ENCODE measurements at places on chromosomes 2 and 18.

- DNase-seq = no peak
These were observed 16.6 kb downstream of the CYTIP start for GRCh38 chr2:157427003-157427921.

- no peak for DNase-seq
These were observed 43.5 kb upstream of the ITSN2 start for GRCh38 chr2:24403832-24404212.

- DNase-seq = no peak
These were observed 119.9 kb downstream of the PARD3B start for GRCh38 chr2:204665207-204665606.

DNA sequence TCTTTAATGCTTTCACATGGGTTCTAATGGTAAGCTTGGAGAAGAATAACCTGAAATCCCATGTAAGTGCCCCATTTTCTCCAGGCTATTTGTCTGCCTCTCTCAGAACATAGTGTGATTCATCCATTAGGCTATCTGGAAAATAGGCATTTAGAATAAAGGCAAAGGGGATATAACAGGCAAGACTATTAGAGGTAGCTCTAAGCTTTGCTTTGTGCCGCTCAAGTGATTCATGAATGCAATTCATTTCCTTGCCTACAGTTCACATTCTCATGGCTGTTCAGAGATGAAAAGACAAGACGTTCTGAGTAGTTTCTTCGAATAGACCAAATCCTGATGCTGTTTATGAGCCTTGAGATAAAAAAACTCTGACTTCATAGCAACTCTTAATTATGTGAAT, 101.7 kb downstream of the ANKRD44 start:
- DNase-seq = no peak

GRCh38 chr2:17662723-17663122, 90.9 kb downstream of the SMC6 start:
- DNase-seq = no peak

DNA sequence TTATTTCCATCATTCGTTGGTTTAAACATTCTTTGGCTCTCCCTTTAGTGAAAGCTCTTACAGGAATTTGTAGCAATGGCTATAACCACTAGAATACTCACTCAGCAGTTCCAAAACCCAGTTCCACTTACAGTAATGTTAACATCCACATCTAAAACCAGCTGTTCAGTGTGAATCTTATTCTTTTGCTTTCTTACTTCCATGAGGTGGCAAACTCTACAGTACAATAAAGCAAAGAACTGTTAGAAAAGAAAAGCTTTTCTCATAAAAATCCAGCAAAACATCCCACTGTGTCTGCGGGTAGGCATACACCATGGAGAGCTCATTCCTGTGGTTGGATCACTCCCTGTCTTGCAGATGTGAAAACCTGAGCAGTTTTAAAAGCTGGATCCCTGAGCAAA, 147.1 kb downstream of the ARHGAP28 start:
- DNase-seq = no peak

DNA sequence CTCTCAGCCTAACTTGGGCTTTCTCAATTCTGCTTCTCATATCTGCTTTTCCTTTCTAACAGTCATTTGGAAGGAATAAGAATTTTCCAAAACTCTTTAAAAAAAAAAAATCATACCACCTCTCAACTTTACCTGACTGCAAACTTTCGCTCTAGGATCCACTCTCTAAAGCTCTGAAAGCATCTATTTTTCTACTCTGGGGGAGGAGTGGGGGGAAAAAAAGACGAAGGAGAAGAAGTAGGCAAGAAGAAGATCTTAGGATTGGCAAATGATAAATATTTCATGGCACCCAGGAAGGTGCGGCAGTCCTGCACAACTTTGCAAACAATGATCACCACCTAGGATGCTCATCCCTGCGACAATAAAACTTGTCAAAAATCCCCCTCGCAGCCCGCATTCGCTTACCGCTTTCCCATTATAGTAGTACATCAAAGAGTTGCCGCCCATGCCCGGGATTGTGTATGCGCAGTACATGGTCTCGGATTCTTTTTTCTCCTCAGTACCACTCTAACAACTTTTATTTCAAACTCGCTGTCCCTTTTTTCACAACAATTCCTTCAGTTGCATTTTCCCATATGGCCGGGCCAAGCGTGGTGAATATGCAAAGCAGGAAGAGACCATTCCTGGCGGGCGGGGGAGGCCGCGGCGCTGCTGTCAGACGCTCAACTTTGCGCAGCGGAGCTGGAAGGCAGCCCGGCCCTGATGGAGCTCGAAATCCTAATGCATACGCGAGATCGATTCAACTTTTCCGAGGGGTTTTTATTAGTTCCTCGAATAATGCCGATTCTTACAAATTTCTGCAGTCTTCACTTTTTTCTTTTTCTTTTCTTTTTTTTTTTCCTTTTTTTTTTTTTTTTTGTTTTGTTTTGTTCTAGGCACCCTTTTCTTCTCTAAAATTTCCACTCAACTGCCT, 266.5 kb downstream of the TCF4 start:
- peak; percentile 51 for DNase-seq

GRCh38 chr18:12989397-12990122, 1.6 kb upstream of the CEP192 start:
- DNase-seq = no peak

Data from activated CD4-positive, alpha-beta T cell treated with anti-CD3 and anti-CD28 coated beads for 48 hours (primary cell).